Stimulated activated memory B cell treated with anti-CD40 and anti-IgM and Interleukin-4, amounts not matched to agents 10 μg/mL and 1 μg/mL and 100 μg/mL, for 72 hours (primary cell): ENCODE measurements at places on chromosomes 11 and 22.

DNA sequence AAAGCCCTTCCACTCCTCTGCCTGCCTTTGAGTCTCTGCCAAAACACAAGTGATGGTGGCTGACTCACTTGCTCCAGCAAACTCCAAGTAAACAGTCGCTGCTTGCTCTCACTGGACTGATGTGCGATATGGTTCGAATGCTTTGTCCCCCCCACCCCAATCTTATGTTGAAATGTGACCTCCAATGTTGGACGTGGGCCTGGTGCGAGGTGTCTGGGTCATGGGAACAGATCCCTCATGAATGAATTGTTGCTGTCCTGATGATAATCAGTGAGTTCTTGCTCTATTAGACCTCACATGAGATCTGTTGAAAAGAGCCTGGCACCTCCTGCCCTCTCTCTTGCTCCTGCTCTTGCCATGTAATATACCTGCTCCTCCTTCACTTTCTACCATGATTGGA lies 747.9 kb downstream of the OPCML start:
- ATAC-seq, result no peak

DNA sequence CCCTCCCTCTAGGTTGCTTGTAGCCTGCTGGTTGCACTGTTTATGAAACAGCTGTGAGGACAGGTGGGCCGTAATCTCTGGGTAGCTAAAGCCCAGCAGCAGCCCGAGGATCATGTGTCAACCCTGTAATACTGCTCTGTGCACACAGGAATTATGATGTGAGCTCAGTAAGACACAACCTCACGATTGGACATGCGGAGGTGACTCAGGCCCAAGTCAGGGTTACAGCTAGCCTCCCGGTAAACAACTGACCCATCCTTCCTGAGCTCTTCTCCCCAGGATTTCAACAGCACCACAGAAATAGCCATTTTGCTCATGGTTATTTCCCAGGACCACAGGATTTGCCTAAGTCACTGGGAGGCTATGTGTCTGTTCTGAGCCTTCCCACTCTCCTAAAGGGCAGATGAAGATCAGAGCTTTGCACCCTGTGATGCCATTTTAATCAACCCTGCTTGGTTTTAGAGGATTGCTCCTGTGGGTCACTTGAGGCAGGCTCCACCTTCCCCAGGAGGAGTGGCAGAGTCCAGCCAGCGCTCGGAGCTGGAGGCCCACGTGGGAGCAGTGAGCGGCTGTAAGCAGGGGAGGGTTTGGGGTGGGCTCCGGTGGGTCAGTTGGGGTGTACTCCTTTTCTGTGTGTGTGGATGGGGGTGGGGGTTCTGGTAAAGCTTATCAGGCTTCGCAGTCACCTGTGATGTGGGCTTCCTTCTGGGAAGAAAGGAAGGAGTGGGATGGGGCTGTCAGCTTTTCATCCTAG lies at the start of gene AMPD3:
TSS of gene AMPD3 (plus strand) at position 387 of the 754 bp plus-strand sequence. CDS start 6,256 bp downstream, outside the sequence.
- ATAC-seq, result peak; percentile 50

DNA sequence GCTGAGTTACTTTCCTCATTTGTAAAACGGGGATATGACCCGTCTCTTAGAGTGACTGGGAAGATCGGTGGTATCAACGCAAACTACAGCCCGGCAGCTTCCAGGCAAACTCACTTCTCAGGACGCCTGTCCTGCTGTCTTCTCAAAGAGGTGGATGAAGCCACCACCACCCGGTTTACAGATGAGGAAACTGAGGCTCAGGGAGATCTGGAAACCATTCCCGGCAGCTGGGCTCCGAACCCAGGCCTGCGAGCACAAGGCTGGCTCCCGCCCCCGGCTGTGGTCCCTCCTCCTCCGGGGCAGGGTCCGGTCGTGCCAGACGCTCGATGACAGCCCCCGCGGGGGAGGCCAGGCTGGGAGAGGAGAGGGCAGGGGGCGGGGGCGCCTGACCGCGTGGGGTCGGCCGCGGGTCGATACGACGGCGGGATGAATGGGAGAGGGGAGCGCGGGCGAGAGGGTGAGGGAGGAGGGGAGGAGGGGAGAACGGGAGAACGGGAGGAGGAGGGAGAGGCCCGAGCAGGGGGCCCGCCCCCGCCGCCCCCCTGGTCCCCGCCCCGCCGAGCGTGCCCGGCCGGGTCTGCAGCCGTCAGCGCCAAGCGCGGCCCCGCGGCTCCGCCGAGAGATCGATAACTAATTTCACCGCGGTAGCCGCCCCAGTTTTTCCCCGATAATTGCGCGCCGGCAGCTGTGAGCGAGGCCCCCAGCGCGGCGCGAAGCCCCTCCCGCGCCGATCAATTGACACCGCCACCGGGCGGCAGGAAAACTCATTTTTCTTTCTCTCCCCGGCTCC lies 14.0 kb downstream of the IGLL1 start:
- ATAC-seq, result peak; percentile 13

GRCh38 chr22:47014636-47015345 lies 252.3 kb downstream of the TBC1D22A start:
- no peak for ATAC-seq

DNA sequence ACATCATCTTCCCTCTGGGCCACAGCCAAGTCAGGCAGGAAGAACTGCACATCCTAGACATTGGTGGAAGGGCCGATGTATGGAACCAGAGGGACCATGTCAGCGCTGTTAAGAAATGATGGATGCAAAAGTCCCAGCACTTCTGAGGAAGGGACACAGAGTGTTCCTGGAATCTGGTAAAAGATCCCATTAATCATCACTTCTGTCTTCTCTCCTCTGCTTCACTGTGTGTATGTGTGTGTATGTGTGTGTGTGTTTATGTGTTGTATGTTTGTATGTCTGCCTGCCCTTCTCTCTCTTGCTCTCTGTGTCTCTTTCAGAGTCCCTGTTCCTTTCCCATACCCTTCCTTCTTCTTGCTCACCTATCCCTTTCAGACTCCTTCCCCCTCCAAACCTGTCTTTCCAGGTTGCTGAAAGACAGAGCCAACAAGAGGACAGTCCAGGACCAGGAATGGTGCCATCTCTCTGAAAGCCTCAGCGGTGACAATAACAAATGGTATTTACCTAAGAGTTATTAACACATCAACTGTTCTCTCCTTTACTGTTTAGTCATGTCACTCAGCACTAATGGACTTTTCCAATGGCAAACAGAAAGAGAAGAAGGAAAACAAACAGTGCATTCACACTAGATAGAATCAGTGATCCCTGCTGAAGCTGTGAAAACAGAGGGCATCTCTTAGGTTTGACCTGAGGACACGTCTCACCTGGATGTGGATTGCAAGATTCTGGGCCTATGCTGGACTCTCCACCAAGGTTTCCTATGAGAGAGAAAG lies 47.1 kb downstream of the EHF start:
- no peak for ATAC-seq

DNA sequence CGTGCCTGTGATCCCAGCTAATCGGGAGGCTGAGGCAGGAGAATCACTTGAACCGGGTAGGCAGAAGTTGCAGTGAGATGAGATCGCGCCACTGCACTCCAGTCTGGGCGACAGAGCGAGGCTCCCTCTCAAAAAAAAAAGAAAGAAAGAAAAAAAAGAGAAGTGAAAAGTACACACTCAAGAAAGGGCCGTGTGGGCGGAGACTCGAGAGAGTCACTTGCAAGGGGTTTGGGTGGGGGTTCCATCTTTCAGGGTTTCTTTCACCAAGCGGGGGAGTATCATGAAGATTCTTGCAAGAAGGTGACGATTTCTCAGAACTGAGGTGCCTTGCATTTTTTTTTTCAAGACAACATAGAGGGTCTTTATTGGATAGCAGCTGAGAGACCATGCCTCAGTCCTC lies 4.0 kb upstream of the IFITM5 start:
- peak; percentile 48 for ATAC-seq

GRCh38 chr11:69841859-69842698 lies 22.9 kb upstream of the FGF3 start:
- no peak for ATAC-seq

DNA sequence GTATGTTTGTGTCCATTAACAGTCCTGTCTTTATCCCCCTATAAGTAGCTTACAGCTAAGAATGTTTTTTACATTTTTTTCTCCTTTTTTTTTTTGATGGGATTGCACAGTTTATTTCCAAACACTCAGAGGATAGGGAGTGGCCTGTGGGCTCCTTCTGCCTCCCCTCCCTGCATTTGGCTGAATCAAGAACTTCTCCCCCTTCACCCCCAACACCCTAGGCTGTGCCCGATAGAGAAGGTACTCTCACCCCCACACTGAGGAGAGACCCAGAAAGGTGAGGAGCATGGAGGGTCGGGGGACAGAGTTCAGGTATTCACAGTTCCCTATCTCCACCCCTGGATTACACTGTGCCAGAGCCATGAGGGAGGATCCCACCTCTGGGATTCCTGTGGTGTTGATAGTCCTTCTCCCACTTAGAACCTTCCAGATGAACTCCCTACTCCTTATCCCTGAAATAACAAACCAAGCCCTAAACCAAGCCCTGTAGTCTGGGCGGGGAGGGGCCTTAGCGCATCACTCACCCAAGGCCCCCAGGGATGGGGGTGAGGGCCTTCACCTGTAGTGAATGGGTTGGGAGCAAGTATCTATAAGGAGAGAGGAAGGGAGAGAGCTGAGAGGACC lies 97.1 kb downstream of the ADAMTS15 start:
- peak; percentile 32 for ATAC-seq

- no peak for ATAC-seq
Observed at GRCh38 chr22:36124666-36125065, 35.9 kb downstream of the APOL3 start.

- no peak for ATAC-seq
Observed at GRCh38 chr22:44624689-44625420, 77.1 kb upstream of the PRR5 start.

GRCh38 chr11:9625728-9626127 lies 38.1 kb upstream of the SWAP70 start:
- ATAC-seq, result no peak

- no peak for ATAC-seq
Observed at GRCh38 chr11:112540261-112540660, 279.6 kb upstream of the PLET1 start.

- no peak for ATAC-seq
Observed at GRCh38 chr11:86715611-86716010, 43.2 kb upstream of the ME3 start.

GRCh38 chr22:38944653-38945052 lies 12.8 kb upstream of the APOBEC3A start:
- ATAC-seq, result no peak

GRCh38 chr11:68271023-68271780 lies 571 bp downstream of the C11orf24 start:
- ATAC-seq, result peak; percentile 62

DNA sequence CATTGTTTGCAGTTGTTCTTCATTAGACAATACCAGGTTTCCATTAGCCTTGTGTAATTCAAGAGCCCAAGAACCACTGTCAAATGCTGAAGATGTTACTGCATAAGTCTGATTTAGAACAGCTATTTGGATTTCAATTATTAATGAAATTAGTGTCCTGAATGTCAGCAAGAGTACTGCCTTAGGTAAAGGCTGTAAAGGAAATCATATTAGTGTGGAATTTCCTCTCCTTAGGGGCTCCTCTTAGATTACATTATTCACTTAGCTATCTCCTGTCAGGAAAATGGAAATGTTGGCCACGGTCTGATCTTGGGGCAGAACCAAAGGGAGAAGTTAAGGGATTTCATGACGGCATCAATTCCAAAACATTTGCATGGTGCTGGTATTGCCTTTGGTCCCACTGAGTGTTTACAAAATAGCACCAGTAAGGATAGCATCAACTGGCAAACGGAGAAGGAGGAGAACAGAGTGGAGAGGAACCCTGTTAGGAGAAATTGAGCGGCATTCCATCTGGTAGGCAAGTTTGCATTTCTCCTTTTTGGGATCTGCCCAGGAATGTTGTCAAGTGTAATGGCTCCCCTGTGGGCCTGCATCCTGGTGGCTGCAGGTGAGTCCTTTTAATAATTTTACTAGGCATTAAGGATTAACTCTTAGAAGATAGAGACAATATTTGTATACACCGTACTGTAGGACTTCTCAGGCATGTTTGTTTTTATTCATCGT lies at the start of gene HTR3B:
TSS of gene HTR3B (plus strand) at position 418 of the 723 bp plus-strand sequence. CDS start at position 556, 138 bp downstream.
- ATAC-seq, result no peak

DNA sequence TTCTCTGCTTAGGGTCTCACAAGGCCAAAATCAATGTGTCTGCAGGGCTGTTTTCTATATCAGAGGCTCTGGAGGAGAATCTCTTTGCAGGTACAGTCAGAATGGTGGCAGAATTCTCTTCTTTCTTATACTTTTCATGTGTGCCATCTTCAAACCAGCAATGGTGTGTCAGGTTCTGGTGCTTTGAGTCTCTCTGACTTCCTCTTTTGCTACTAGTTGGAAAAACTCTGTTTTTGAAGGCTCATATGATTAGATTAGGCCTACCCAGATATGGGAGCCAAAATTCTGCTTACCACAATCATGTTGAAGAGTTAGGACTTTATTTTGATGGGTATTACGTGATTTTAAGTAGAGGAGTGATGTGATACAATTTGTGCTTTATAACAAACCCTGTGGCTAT lies 18.8 kb upstream of the TECTA start:
- no peak for ATAC-seq

DNA sequence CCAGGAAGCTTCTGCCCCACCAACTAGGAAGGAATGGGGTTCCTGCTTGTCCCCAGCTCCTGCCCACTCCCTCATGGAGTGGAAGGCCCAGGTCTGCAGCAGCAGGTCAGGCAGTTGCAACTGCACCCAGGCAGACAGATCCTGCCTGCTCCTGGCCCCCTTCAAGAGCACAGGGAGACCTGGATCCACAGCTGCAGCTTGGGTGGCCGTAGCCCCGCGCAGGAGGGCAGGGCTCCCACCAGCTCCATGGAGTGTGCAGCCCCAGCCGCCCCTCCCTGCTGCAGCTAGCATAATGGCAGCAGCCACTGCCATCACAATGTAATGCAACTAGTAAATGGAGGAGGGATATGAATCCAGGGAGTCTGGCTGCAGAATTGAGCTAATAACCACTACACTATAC lies 187.5 kb upstream of the PLET1 start:
- no peak for ATAC-seq

DNA sequence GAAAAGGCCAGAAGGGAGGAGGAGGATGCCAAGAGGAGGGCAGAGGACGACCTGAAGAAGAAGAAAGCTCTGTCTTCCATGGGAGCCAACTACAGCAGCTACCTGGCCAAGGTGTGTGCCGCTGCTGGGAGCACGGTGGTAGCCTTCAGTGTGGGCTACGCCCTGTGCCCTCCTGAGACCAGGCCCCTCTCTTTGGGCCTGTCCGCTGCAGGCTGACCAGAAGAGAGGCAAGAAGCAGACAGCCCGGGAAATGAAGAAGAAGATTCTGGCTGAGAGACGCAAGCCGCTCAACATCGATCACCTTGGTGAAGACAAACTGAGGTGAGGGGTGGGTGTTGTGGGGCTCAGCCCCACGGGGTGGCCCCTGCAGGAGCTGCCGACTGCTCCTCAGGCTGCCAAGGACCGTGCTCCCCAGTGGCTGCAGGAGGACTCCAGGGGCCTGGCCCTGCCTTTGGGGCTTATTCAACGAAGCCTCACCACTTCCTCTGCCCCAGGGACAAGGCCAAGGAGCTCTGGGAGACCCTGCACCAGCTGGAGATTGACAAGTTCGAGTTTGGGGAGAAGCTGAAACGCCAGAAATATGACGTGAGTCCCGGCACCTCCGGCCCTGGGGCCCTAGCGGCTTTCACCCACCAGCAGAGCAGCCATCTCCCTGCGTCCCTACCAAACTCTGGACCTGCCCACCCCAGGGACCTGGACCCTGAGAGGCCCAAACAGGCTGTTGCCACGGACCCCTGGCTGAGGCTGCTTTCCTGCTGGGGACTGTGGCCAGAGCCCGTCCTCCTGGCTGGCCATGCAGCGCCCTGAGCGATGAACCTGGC lies 12.6 kb upstream of the MRPL23 start:
- no peak for ATAC-seq

- no peak for ATAC-seq
Observed at GRCh38 chr11:67532889-67533288, 9.6 kb upstream of the CABP2 start.
